ENCODE measurements at places on chromosomes 3 and 15.

- no peak for DNase-seq
Observed at GRCh38 chr15:85154061-85154460, 172.4 kb downstream of the PDE8A start.

DNA sequence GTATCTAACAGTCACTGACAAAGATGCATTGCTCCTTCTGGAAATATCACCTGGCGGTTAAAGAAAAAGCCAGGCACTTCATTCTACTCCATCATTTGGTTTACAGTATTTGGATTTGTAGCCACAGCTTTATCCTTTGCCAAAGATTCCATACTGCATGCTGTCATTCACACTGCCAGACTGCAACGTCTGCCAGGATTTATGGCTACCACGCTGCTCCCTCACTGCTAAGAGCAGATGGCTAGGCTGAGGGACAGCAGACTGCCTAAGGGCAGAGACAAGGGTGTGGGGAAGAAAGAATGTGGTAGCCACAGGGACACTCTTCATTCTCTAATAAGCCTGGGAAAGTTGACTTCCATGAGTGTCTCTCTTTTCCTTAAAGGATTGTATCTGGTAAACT is 1047.0 kb downstream of the TUSC7 start:
- DNase-seq, result no peak

DNA sequence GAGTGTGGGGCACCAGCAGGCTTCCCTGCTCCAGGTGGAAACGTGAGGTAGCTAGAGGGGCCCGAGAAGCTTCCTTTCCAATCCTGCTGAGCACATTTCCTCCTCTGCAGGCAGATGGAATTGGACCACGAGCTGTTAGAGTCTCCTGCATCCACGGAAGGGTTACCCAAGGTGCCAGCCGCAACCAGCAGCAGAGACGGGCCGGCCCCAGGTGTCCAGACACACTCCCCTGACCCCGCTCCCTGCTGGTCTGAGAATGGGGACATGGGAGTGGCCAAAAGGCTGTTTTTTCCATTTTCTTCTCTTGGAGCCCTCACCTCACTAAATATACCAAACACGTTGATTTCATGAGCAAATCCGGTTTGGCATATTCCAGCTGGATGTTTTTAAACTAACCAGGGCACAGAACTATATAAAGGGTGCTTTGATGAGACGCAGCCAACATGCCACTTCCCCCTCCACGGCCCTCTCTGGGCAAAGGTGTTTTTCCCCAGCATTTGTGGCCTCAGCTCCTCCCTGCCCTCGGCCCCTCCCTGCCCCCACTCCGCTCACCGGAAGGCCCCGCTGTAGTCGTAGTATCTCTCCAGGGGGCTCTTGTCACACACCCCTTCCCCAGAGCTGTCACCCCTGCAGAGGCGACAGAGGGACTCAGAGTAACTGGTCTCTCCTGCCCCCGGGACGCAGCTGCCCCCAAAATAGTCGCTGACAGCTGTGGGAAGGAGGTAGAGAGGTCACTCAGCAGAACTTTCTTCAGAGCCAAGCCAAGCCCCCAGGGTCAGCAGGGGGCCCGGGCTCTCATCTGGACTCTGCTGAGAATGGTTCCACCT is 7.0 kb downstream of the MELTF start:
- DNase-seq, result no peak

- DNase-seq, result no peak
Observed at GRCh38 chr3:160784853-160785252, 28.8 kb downstream of the PPM1L start.

DNA sequence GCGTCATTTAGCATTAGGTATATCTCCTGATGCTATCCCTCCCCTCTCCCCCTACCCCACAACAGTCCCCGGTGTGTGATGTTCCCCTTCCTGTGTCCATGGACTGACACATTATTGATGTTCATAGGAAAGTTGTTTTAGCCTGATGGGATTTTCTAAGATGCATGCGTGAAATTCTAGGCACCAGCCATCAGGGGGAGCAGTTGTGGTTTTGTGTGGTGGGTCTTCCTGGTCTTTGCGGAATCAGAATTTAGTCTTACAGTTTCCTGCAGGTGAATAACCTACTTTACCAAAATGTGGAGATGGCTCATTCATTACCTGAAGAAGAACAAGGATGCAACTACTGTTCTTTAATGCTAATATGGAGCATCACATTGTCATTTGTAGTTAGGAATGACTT is 455.0 kb upstream of the THBS1 start:
- DNase-seq, result no peak

DNA sequence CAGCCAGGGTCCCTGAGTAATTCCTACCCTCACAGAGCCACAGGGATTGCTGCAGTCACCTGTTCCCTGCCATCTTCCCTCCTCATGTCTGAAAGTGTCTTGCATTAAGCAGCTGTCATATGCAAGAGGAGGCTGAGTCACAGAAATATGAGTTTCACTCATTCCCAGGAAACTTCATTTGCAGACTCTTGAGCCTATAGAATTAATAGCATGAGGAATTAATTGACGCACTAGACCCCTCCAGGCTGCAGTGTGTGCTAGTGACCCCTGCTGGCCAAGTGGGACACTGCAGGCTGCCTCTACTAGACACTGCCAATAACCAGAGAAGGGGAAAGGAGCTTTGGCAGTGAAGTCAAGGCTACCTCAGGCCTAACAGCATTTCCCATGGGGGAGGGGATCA is 50.6 kb upstream of the SLC6A1 start:
- no peak for DNase-seq
